Stimulated activated CD8-positive, alpha-beta memory T cell treated with anti-CD3 and anti-CD28 coated beads, Interleukin-4, amount 100 ng/mL, for 1 hour (primary cell): ENCODE measurements at places on chromosomes 4 and X.

DNA sequence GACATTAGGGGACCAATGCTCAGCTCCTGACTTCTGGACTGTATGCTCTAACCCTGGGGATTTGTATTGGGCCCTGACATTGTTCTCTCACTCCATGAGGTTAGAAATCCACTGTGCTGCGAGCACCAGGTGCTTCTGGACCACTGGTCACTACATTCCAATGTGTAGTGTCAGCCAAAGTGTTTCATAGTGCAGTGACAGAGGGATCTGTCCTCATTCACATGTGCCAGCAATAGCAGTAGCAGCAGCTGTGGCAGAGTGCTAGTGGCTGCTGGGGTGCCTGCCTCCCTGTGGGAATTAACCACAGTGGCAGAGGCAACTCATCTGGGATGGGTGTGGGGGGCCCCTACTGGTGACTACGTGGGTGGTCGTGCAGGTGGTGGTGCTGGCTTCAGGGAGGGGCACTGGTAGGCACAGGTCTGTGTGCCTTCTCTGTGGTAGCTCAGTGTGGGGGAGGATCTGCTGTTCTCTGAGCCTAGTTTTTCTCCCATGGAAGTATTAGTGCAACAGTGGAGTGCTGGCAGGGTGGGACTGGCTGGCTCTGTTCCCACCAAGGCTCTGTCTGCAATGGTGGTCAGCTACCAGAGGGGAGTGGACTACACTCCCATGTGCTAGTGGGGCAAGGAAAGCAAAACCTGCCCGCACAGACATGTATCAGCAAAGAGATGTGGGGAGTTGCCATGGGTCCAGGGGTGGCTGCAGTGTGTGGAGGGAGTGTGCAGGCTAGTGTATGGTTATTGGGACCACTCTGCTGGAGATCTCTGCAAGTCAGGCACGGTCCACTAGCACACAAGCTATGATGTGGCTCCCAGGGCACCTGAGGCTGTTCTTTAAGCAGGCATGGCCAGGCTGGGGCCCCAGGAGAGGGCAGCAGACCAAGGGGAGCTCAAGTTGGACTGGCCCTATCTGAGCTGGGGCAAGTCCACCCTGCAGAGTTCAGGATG is 78.5 kb downstream of the SCLT1 start:
- DNase-seq, result no peak

DNA sequence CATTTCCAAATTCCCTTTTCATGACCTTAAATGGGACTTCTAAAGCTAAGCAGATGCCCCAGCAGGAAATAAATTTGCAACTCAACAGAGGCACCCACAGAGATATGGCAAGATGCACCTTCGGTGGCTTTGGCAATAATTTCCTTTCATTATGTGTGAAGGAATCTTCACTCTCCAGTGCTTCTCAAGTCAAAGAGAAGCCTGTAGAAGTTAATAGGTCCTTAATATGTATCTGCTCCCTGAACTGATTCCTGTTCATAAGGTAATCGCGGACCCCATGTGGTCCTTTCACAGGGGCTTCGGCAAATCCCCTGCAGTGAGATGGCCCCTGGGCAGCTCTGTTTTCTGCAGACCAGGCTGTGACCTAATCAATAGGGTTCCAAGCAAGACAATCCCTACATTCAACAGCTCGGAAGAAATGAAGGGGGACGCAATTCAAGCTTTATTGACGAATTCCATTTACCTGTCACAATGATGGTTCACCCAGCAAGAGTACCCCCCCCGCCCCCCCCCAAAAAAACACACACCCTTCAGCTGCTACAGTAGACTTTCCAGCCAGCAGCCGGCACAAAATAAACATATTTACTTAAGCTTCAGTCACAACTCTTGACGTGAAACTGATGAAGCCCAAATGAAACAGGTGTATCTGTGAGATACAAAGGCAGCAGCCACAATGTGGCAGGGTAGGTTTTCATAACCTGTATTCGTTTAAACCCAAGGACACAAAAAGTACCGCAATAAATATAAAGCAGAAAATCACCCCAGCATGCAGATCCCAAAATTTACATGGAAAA is 35.3 kb downstream of the FAT1 start:
- no peak for DNase-seq

GRCh38 chr4:152666946-152667345 is 12.9 kb downstream of the TMEM154 start:
- no peak for DNase-seq

DNA sequence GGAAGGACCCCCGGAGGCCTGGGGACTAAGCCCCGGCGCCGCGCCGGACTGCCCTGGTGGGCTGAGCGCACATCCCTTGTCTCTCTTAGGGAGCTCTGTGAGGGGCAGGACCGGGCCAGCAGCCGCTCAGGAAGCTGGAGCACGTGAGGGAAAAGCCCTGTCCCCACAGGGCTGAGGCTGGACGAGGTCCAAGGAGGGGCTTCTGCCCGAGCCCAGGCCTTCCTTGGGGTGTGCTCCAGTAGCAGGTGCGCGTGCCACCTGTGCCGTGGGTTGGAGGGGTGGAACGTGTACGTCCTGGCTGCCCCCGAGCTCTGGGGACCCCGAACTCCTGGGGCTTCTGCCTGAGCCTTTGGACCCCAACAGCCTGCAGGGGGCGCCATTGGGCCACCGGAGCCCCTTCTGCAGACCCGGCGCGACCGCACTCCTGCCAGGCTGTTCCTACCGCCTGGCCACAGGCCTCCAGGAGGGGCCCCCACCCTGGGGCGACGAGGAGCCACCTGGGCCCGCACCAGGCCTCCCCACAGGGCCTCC is 27.2 kb downstream of the TACC3 start:
- peak; percentile 45 for DNase-seq

GRCh38 chr4:10983268-10983667 is 298.7 kb upstream of the CLNK start:
- no peak for DNase-seq

- DNase-seq, result no peak
These were observed 218.4 kb upstream of the BMP3 start for GRCh38 chr4:80812145-80812544.

- no peak for DNase-seq
These were observed 265.8 kb downstream of the PCDH18 start for GRCh38 chr4:137266511-137266910.
